Airway epithelial cell (primary cell): ENCODE measurements at places on chromosomes 11 and 22. TPM values are rescaled to one million over a fixed set of nuclear protein-coding genes. Genes with fewer than 3 reads are reported as not detected.

Gene CCDC89
- not detected in 2 replicates for total RNA-seq

Gene NPAS4
- total RNA-seq, result not detected in 2 replicates

Gene ENTHD1
- total RNA-seq, result not detected in 2 replicates

Gene MMP7
- 1.1 and 1.3 TPM in 2 replicates for total RNA-seq

Gene OR5B21
- total RNA-seq, result not detected in 2 replicates

Gene OR51B2
- total RNA-seq, result not detected in 2 replicates

Gene TYR
- total RNA-seq, result not detected in 2 replicates

Gene C11orf65
- 1.4 and 2.1 TPM in 2 replicates for total RNA-seq

Gene MMP27
- not detected in 2 replicates for total RNA-seq

Gene LRRC32
- total RNA-seq, result 0.05 TPM in 1 of 2 replicates, not detected in the other

Gene TMEM123
- total RNA-seq, result 137 and 178 TPM in 2 replicates

Gene OR9G1
- not detected in 2 replicates for total RNA-seq

Gene BIK
- 18.6 and 20.0 TPM in 2 replicates for total RNA-seq

Gene BBOX1
- 12.8 and 13.2 TPM in 2 replicates for total RNA-seq

Gene FOLR2
- total RNA-seq, result not detected in 2 replicates

Gene UCP3
- not detected in 2 replicates for total RNA-seq

Gene POLD4
- 124 and 172 TPM in 2 replicates for total RNA-seq

Gene EEF1G
- total RNA-seq, result 2,164 and 2,188 TPM in 2 replicates

Gene APOL4
- 0.56 and 0.65 TPM in 2 replicates for total RNA-seq

Gene SHISA8
- not detected in 2 replicates for total RNA-seq

Gene ARHGAP8
- total RNA-seq, result 29.4 and 36.8 TPM in 2 replicates

Gene SCN2B
- 0.23 and 0.42 TPM in 2 replicates for total RNA-seq

Gene PLAAT5
- total RNA-seq, result not detected in 2 replicates

Gene SNX32
- total RNA-seq, result 0.14 and 0.56 TPM in 2 replicates

Gene CRYAB
- 4.2 and 16.6 TPM in 2 replicates for total RNA-seq

Gene TRIM34
- 9.4 and 9.5 TPM in 2 replicates for total RNA-seq

Gene GVQW3
- total RNA-seq, result 0.28 TPM in 2 replicates

Gene C11orf52
- 3.0 and 5.9 TPM in 2 replicates for total RNA-seq

Gene FOLH1
- total RNA-seq, result 0.63 TPM in 1 of 2 replicates, not detected in the other

Gene PDGFD
- 0.28 and 1.9 TPM in 2 replicates for total RNA-seq

Gene DCDC1
- total RNA-seq, result not detected in 2 replicates

Gene LMO1
- total RNA-seq, result not detected in 2 replicates

Gene MS4A6A
- total RNA-seq, result not detected in 2 replicates

Gene TMEM86A
- 1.2 and 1.3 TPM in 2 replicates for total RNA-seq

Gene MGAT3
- 0.37 and 0.85 TPM in 2 replicates for total RNA-seq
